ENCODE measurements at places on chromosomes 12 and 14.

- no peak for DNase-seq
Observed at GRCh38 chr12:51954561-51955361, 3.3 kb downstream of the ACVR1B start.

- DNase-seq = no peak
Observed at GRCh38 chr12:124852911-124853427, 10.7 kb downstream of the SCARB1 start.

DNA sequence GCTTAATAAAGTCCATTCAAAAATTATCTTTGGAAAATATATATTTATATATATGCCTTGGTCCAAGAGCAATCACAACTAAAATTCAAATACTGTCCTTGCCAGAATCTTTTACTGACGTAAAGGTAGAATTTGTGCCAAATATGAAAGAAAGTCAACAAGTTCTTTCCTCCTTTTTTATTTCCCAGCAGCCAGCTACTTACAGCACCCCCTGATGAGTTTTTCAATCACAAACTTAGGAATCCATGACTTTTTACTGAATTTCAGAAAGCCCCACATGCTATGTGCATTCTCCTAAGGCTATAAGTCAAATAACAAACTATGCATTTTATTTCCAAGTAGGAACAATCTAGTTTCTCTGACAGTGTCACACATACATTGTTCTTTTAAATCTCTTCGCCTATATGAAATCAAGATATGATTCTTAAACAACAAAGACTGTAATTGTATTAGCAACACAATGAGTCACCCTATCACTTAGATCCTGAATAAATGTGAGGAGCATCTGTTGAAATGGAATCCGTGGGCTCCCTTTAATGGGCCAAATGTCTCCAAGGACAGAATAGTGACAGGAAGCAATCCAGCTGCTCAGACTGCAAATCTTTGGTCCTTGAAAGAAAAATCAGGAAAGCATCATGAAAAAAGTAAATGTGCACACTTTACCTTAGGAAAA lies 271.4 kb downstream of the DUSP6 start:
- DNase-seq = no peak

DNA sequence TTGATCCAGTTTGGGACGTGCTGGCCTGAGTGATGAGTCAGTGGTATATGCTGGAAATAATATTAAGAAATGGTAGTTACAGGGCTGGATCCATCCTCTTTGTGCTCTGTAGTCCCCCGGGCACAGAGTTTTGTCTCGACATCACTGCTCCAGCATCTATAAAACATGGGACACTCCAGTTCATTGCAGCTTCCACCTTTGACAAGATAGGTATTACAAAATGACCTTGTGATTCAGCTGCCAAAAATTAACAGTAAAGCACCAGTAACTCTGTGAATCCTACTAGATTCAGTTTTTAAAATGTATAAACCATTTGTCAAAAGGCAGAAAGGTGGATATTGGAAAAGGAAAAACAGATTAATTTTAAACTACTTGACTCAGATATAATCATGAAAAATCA lies 14.6 kb upstream of the GNG2 start:
- no peak for DNase-seq

DNA sequence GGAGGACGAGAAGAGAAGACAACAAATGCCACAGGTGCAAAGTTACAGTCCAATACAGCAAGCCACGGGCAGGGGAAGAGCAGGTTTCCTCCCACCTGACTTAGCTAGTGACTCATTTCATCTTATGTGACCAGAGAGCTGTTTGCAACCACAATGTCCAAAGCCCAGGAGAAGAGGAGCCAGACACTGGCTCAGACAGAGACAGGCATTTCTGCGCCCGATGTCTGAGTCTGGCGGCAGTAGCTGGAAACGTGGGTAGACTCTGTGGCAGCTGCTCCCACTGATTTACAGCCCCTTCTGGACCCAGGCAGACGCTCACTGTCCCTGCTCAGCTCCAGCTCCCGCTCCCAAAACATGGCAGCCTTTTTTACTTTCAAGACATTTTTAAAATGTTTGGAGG lies 60.0 kb downstream of the CHGA start:
- DNase-seq = no peak

DNA sequence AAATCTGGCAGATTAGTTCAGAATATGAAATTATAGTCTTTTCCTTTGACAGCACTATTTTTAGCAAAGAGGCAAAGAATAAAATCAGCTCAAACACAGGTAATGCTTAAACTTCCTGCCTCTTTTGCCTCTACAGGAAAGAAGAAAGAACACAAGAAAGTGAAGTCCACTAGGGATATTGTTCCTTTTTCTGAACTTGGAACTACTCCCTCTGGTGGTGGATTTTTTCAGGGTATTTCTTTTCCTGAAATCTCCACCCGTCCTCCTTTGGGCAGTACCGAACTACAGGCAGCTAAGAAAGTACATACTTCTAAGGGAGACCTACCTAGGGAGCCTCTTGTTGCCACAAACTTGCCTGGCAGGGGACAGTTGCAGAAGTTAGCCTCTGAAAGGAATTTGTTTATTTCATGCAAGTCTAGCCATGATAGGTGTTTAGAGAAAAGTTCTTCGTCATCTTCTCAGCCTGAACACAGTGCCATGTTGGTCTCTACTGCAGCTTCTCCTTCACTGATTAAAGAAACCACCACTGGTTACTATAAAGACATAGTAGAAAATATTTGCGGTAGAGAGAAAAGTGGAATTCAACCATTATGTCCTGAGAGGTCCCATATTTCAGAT lies 17.4 kb downstream of the TMPO start:
- no peak for DNase-seq

DNA sequence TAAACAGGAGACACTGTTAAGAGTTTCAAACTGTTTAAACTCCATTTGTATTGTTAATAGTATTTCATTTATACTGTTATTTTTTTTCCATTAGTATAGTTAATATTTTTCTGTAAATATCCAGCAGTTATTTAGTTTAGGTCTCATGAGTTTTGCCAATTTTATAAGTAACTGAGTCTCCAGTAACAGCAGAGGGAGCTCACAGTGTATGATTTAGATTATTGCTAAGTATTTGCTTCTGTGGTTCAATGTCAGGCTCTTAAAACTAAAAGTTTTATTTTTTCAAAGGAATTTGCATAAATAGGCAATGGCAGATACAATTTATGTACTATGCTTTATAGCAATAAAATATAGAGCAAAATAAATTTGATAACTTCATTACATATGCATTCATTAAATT lies 209.7 kb downstream of the ATXN7L3B start:
- DNase-seq = no peak

GRCh38 chr12:109169262-109169661 lies 52.9 kb downstream of the ACACB start:
- no peak for DNase-seq

DNA sequence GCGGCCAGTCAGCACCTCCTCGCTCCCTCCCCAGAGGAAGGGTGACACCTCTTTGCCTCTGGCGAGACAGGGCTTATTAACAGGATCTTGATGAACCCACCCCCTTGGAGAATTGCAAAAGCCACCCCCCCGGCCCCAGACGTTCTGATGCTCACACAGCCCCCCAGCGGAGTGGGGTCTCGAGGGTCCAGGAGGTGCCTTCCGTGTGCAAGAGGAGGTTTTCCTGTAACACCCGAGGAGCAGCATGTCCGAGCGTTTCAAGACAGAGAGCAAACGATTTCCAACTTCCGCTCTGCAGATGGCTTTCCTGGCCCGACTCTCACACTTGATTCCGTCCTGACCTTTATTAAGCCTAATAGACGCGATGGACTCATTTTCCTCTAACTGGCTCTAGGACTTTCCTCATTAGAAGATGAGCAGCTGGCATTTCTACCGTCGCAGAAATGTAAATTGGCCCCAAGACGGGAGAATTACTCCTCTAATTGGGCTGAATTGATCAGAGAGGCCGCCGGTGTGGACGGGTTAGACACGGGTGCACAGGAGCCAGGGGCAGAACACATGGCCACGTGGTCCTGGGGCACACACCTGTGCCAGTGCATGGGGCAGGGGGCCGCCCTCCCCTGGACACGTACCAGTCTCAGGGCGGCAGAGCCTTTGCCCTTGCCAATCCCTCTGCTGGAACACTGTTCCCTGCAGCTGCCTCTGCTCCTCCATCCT lies 84.4 kb downstream of the NOC4L start:
- DNase-seq = no peak

- no peak for DNase-seq
Observed at GRCh38 chr14:99681832-99682148, 2.3 kb upstream of the CYP46A1 start.

Data from T-cell (primary cell).